Renal pelvis (tissue), 12 donors: ENCODE measurements at places on chromosomes 16 and 17. TPM values are rescaled to one million over a fixed set of nuclear protein-coding genes. Genes with fewer than 3 reads are reported as not detected.

CCDC154 gene
- 3.9 TPM for polyA plus RNA-seq

GCSH gene
- 74.0 TPM for polyA plus RNA-seq

CEP112 gene
- 13.9 TPM for polyA plus RNA-seq

- DNase-seq: no peak
These were observed 313.1 kb downstream of the MAF start for GRCh38 chr16:79287424-79287917.

GRCh38 chr16:66081775-66082366 lies 284.6 kb upstream of the CDH5 start:
- DNase-seq: no peak

GRCh38 chr17:77291591-77292386 lies 151.0 kb downstream of the SEC14L1 start:
- DNase-seq: no peak

DNA sequence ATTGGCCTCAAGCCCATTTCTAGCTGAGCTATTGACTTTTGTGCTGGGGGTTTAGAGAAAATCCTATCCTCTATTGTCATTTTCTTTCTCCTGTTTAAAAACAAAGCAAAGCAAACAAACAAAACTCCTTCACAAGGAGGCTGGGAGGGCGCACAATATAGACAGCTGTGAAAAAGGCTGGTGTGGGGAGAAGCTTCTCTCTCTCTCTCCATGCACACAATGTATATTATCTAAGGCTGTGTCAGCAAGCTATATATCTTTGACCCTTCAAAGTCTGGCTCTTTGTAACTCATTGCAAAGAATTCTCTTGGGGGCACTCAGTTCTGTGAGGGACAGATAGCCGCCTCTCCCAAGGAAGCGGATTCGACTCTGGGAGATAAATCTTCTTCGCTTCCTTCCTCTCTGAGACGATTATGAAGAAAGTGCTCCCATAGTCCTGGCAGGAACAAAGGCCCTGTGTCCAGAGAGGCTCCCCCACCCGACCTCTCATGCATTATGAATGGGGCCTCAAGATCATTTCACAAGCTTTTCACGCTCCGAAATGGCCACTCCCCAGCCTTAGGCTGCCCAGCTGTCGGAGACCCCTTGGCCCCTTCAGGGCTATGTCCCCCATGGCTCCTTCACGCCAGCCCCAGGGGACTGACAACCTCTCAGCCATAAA lies 33.2 kb upstream of the MEAK7 start:
- no peak for DNase-seq

GRCh38 chr17:78935419-78936323 lies 10.5 kb upstream of the TIMP2 start:
- peak; percentile 67 for DNase-seq

- DNase-seq: no peak
These were observed 8.4 kb downstream of the VPS9D1 start for GRCh38 chr16:89712274-89712781.

GRCh38 chr16:24114876-24115275 lies 141.3 kb upstream of the CACNG3 start:
- DNase-seq: no peak

GRCh38 chr16:53061256-53061655 lies 6.5 kb downstream of the CHD9 start:
- no peak for DNase-seq
